ENCODE measurements at places on chromosomes 4 and X.

GRCh38 chr4:144480068-144480467 lies 165.9 kb upstream of the HHIP start:
- no peaks in the 10 kb centered on the region for H3K4me1 ChIP-seq
- H3K36me3 ChIP-seq = no peaks in the 10 kb centered on the region
- H3K4me3 ChIP-seq = no peak overlapping the region
- DNase-seq = no peak
- no peaks in the 10 kb centered on the region for H3K27me3 ChIP-seq

DNA sequence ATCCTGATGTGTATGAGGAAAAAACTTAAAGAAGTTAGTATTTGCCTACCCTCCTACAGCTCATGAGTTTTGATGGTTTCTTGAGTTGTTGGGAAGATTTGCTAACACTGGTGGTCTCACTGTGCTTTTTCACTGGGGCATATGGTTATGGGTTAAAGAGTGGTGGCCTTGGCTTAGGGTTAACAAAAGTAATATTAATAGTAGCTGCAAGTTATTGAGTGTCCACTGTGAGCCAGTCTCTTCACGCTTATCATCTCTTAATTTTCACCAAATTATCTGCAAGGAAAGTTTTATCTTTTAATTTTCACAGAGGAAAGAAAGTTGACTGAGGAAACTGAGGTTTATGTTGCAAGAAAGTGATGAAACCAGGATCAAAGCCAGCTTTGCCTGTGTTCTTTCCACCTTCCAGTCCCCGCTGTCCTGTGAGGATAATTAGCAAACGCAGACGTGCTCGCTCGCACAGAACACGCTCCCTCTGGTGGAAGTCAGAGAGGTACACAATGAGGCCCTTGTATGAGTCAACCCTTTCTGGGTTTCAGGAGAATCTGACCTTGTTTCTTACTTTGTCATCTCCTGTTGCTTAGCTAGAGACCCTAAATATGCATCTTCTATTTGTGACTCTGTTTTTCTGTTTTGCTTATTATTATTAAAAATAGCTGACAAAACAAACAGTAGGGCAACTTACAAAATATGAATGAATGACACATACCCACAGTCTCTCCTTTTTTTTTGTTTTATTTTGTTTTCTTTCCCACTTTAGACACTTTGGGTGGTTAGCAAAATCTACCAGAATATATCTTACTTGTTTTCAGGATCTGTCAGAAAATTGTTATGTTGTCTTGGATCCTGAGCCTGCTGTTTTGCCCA lies 94.3 kb downstream of the DDIT4L start:
- H3K4me3 ChIP-seq = no peak overlapping the region
- H3K4me1 ChIP-seq = peaks cover 22% of the 10 kb centered on the region
- H3K27ac ChIP-seq = peak overlapping the region; percentile 27
- DNase-seq = peak; percentile 61
- H3K27me3 ChIP-seq = no peaks in the 10 kb centered on the region

GRCh38 chr4:22129454-22130029 lies 181.0 kb upstream of the KCNIP4 start:
- no peak overlapping the region for H3K4me3 ChIP-seq
- H3K27me3 ChIP-seq = no peaks in the 10 kb centered on the region
- no peaks in the 10 kb centered on the region for H3K4me1 ChIP-seq
- no peak for DNase-seq

DNA sequence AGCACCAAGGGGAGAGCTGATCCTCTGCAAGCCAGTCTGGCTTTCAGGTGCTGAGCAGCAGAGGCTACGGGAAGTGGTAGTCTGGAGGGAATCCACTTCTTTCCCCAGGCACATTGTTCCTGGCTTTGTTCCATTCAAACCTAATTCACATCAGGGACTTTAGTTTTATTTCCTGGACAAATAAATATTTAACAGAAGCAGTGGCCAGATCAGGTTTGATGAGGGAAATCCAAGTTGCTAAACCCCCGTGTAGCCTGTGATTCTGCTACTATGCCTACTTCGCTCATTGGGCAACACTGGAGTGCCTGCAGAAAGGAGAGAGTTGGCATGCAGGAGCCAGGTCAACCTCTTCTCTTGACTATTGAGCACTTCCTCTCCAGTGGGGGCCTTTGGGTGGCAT lies 13.8 kb upstream of the STBD1 start:
- no peaks in the 10 kb centered on the region for H3K36me3 ChIP-seq
- no peak overlapping the region for H3K4me3 ChIP-seq
- H3K27me3 ChIP-seq = no peaks in the 10 kb centered on the region
- peaks cover 5% of the 10 kb centered on the region for H3K4me1 ChIP-seq

GRCh38 chrX:153981771-153982533 lies 9.4 kb downstream of the TMEM187 start:
- H3K4me1 ChIP-seq = peaks cover 10% of the 10 kb centered on the region
- no peak overlapping the region for H3K27ac ChIP-seq
- H3K36me3 ChIP-seq = no peaks in the 10 kb centered on the region
- DNase-seq = peak; percentile 54
- H3K4me3 ChIP-seq = no peak overlapping the region

GRCh38 chr4:173537613-173538147 lies 7.7 kb upstream of the HAND2 start:
- peak overlapping the region; percentile 49 for H3K4me3 ChIP-seq
- peaks cover 89% of the 10 kb centered on the region for H3K27me3 ChIP-seq
- DNase-seq = peak; percentile 32
- peaks cover 17% of the 10 kb centered on the region for H3K4me1 ChIP-seq
- no peaks in the 10 kb centered on the region for H3K36me3 ChIP-seq

- no peaks in the 10 kb centered on the region for H3K27me3 ChIP-seq
- peaks cover 8% of the 10 kb centered on the region for H3K4me1 ChIP-seq
- peaks cover 10% of the 10 kb centered on the region for H3K36me3 ChIP-seq
- H3K27ac ChIP-seq = no peak overlapping the region
- DNase-seq = no peak
- no peak overlapping the region for H3K4me3 ChIP-seq
These were observed 5.5 kb downstream of the TCEAL9 start for GRCh38 chrX:103361798-103362197.

DNA sequence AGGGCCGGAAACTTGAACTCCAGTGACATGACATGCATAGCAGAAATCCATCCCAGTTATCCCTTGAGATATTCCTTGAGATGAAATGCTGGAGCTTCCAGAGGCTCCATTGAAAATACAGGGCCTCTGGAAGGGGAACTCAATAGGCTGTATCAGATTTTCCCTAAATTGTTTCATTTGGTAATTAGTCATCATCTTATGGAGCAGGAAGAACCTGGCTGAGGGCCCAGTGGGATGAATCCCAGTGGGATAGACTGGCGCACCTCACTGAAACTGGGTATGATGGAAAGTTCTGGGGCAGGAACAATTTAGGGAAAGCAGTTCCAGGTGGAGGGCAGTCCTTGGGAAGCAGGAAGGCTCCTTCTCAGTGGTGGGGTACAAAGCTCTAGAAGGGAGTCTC lies 307.8 kb upstream of the DIPK2B start:
- H3K4me1 ChIP-seq = peaks cover 10% of the 10 kb centered on the region
- peak overlapping the region; percentile 86 for H3K27ac ChIP-seq
- no peaks in the 10 kb centered on the region for H3K36me3 ChIP-seq
- H3K27me3 ChIP-seq = no peaks in the 10 kb centered on the region
- H3K4me3 ChIP-seq = no peak overlapping the region

- peaks cover 11% of the 10 kb centered on the region for H3K4me1 ChIP-seq
- H3K27me3 ChIP-seq = no peaks in the 10 kb centered on the region
- no peaks in the 10 kb centered on the region for H3K36me3 ChIP-seq
- H3K27ac ChIP-seq = peak within 1 kb of the TSS; percentile 97
- peak; percentile 17 for DNase-seq
These were observed at the start of gene PGRMC2 for GRCh38 chr4:128287141-128287870. TSS of gene PGRMC2 (minus strand) at chr4:128287813. CDS start at chr4:128287790, 23 bp downstream.

DNA sequence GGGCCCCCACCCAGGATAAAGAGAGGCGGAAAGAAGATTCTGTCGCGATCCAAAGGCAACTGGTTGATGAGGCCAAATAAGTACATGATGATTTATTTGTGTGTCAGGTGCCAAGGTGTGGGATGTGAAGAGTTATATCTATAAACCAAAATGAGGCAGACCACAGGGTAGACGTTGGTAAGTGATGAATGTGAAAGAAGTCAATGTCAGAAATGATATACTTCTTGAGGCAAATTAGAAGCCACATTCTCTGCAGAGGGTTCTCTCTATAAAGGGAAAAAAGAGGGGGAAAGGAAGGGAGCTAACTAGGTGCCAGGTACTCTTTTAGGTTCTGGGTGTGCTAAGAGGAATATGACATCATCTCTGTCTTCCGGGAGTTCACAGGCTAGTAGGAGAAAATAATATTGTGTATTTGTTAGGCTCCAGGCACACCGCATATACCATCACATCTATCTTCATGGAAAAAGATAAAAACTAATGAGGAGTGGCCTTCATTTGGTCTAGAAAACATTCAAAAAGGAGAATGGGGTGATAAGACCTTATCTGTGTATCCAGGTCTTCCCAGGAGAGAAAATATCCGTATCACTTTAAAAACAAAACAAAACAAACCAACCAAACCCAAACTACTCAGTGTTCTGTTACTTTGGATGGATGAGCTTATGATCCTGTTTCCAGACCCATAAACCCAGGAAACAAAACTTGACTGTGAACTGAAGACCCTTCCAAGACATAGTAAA lies 4.8 kb upstream of the SH2D1A start:
- no peaks in the 10 kb centered on the region for H3K4me1 ChIP-seq
- no peaks in the 10 kb centered on the region for H3K27me3 ChIP-seq
- H3K36me3 ChIP-seq = no peaks in the 10 kb centered on the region
- DNase-seq = no peak
- H3K4me3 ChIP-seq = no peak overlapping the region
- no peak overlapping the region for H3K27ac ChIP-seq

DNA sequence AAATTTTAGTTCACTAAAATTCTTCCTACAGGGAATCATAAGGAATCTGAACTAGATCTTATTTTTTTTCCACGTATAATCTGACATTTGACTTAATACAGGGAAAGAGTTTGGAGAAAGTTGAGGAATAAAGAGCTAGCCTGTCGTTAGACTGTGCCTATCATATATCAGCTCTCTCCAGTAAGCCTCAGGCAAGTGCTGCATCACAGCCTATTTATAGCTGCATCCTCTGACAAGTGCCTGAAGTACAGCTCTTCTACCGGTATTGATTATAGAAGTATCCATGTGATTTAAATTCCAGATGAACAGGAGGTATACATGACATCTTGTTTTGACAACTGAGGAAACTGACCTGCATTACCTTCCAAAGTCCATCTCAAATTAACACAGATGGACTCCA lies 248.9 kb downstream of the TLL1 start:
- H3K36me3 ChIP-seq = no peaks in the 10 kb centered on the region
- no peak overlapping the region for H3K4me3 ChIP-seq
- H3K27me3 ChIP-seq = no peaks in the 10 kb centered on the region
- peak; percentile 28 for DNase-seq
- H3K4me1 ChIP-seq = no peaks in the 10 kb centered on the region
- no peak overlapping the region for H3K27ac ChIP-seq

- no peak for DNase-seq
- no peak overlapping the region for H3K27ac ChIP-seq
- no peak overlapping the region for H3K4me3 ChIP-seq
- H3K4me1 ChIP-seq = no peaks in the 10 kb centered on the region
These were observed 78.2 kb downstream of the MSL3 start for GRCh38 chrX:11836284-11836683.

GRCh38 chr4:43126595-43126994 lies 234.1 kb downstream of the GRXCR1 start:
- no peaks in the 10 kb centered on the region for H3K27me3 ChIP-seq
- no peak for DNase-seq
- H3K4me1 ChIP-seq = no peaks in the 10 kb centered on the region
- H3K4me3 ChIP-seq = no peak overlapping the region
- no peak overlapping the region for H3K27ac ChIP-seq

GRCh38 chr4:184817494-184818215 lies 8.1 kb downstream of the ACSL1 start:
- DNase-seq = no peak
- H3K36me3 ChIP-seq = no peaks in the 10 kb centered on the region
- H3K4me1 ChIP-seq = peaks cover 98% of the 10 kb centered on the region
- no peak overlapping the region for H3K4me3 ChIP-seq

GRCh38 chr4:159334461-159334860 lies 231.6 kb downstream of the RAPGEF2 start:
- peaks cover 9% of the 10 kb centered on the region for H3K36me3 ChIP-seq
- H3K4me3 ChIP-seq = no peak overlapping the region
- no peak for DNase-seq

GRCh38 chr4:127586922-127587571 lies 45.7 kb upstream of the INTU start:
- H3K27ac ChIP-seq = no peak overlapping the region
- no peaks in the 10 kb centered on the region for H3K36me3 ChIP-seq
- no peaks in the 10 kb centered on the region for H3K27me3 ChIP-seq
- no peak overlapping the region for H3K4me3 ChIP-seq
- H3K4me1 ChIP-seq = no peaks in the 10 kb centered on the region
- no peak for DNase-seq

DNA sequence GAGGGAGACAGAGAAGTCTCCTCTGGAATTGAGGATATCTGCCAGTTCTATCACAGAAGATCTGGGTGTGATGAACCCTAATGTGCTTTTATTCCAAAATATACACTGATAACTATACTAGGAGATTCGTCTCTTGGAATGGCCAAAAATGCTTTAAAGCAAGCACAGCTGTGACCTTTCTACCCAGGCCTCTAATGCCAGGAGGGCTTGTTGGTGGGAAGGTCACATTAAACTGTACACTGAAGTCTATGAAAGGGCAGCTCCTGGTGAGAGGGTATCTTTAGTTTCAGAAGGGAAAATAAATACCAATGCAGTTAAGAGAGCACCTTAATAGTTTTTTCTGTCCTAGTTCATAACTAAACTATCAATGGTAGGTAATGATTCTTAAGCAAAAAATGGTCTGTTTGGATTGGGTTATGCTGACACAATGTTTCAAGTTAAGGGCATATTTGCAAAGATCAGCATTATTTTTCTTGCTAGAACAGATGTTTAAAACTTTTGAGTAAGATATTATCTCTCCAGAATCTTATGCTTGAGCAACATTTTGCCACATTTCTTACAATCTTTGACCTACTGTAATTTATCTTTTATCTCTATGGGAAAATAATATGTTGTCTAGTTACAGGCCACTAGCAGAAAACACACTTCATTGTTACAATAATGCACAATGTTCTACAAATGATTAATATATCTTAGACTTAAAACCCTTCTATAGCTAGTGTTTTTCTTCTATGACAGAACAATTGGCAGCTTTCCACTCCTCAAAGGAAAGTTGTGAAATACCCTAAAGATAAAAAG lies 59.6 kb downstream of the SEC24D start:
- H3K36me3 ChIP-seq = no peaks in the 10 kb centered on the region
- no peak overlapping the region for H3K27ac ChIP-seq
- peaks cover 4% of the 10 kb centered on the region for H3K4me1 ChIP-seq
- no peak for DNase-seq
- no peaks in the 10 kb centered on the region for H3K27me3 ChIP-seq
